NCI-H187 treated with DMSO at 0.1 percent for 48 hours (cell line): ENCODE measurements at places on chromosomes 16 and 17.

DNA sequence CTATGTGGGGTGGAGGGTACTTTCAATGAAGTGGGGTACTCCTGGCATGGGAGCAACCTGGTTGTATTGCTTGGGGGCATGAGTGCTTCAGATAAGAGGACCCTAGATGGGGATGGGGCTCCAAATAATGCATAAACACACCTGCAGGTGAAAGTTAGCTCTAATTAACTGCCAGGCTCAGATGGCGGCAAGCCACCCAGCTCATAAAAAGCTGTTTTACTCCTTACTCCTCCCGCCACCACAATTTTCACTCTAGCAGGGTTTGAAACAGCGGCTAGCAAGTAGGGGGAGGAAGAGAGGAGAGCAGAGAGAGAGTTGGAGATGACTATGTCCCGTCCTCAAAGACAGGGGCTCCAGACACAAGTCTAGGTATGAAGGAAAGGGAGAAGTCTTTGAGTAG is 117.7 kb upstream of the WSCD1 start:
- no peak for DNase-seq

DNA sequence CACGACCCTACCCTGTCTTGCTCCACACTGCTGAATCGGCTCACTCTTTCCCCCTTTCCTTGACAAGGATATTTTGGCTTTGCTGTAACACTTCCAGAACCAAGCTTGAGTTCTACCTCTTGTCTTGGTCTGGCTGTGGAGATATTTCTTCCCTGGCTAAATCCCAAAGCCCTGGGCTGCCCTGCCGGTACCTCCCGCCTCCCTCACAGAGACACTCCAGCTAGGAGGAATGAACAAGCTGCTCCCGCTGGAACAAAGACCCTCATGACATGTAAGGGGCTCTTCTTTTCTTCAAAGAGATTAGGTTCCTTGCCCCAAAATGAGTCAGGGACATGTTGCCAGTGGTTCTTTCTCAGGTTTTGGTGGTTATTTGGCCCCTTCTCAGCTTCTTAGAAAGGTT is 10.8 kb downstream of the INPP5K start:
- no peak for DNase-seq

DNA sequence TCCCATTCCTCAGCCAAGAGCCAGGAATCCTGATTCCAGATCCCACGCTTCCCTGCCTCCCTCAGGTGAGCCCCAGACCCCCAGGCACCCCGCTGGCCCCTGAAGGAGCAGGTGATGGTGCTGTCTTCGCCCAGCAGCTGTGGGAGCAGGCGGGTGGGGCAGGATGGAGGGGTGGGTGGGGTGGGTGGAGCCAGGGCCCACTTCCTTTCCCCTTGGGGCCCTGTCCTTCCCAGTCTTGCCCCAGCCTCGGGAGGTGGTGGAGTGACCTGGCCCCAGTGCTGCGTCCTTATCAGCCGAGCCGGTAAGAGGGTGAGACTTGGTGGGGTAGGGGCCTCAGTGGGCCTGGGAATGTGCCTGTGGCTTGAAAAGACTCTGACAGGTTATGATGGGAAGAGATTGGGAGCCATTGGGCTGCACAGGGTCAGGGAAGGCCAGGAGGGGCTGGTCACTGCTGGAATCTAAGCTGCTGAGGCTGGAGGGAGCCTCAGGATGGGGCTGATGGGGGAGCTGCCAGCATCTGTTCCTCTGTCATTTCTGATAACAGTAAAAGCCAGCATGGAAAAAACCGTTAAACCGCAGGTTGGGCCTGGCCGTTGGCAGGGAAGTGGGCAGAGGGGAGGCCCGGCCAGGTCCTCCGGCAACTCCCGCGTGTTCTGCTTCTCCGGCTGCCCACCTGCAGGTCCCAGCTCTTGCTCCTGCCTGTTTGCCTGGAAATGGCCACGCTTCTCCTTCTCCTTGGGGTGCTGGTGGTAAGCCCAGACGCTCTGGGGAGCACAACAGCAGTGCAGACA is at the start of gene SPN:
Gene SPN (plus strand): TSS at position 232 of the 791 bp plus-strand sequence. CDS start 482 bp downstream, at position 714.
- no peak for DNase-seq

DNA sequence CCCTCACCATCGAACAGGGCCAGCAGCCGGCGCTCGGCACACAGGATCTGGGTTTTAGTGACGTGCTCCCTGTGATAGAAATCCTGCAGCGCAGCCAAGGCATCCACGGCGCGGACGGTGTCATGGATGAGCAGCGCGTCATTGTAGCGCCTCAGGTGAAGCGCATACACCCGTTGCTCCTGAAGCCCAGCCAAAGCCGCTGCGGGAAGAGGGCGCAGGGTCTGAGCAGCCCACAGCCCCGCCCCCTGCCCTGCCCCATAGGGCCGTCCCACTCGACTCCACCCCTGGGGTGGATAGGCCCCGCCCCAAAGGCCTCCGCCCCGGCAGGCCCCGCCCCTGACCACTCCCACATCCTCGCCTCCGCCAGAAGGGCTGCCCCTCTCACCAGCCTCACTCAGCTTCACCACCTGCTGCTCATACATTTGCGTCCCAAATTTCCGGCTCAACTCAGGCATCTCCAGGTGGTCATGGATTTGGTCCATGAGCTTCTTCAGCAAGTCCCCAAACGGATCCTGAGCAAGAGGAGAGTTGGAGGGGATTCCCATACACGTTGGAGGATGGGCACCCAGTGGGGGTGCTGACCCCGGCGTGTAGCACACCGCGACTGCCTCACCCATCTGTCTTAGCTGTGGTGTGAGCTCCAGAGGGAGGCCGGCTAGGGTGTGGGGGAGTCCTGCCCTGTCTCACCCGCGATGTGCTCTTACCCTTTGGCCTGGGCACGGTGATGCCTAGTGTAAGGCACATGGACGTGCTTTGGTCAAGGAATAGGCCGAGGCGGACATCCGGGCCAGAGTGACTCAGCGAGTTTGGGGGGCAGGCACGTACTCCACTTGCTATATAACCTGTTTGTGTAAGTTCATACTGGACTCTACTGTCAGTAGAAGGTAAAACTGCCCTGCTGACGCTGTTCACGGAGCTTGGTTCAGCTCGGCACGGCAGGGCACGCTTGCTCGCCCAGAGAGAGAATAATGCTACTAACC is 4.6 kb downstream of the DHX58 start:
- DNase-seq = peak; percentile 48

GRCh38 chr16:22007509-22008214 is at the start of gene MOSMO:
TSS of gene MOSMO (plus strand) at chr16:22008111. CDS start at chr16:22008302, 191 bp downstream.
- no peak for DNase-seq

DNA sequence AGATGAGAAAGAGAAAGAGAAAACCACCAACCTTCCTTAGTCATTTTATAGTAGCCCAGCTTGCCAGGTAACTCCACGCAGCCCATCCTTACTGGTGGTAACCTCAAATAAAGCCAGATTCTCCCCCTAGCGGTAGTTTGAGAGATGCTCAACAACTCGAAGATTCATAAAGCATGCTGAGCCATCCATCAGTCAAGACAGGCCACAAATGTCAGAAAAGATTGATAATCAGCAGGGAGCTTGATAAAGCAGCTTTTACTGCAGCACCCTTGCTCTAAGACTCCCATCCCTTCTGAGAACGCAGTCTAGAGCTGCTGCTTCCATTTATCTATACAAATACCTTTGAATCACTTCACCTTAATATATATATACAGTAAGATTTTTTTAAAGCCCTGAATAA is 451.5 kb upstream of the HSBP1 start:
- peak; percentile 1 for DNase-seq

DNA sequence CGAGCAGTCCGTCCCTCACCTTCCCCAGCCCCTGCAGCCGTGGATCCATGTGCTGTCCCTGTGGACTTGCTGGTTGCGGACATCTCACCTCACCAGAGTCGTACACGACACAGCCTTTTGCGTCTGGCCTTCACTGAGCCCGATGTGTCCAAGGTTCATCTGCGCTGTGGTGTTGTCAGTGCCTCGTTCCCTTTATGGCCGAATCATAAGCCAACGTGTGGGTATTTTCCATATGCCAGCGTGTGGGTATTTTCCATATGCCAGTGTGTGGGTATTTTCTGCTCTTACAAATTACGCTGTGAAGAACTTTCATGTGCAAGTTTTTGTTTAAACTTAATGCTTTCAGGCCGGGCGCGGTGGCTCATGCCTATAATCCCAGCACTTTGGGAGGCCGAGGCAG is 31.6 kb downstream of the TBCD start:
- no peak for DNase-seq

DNA sequence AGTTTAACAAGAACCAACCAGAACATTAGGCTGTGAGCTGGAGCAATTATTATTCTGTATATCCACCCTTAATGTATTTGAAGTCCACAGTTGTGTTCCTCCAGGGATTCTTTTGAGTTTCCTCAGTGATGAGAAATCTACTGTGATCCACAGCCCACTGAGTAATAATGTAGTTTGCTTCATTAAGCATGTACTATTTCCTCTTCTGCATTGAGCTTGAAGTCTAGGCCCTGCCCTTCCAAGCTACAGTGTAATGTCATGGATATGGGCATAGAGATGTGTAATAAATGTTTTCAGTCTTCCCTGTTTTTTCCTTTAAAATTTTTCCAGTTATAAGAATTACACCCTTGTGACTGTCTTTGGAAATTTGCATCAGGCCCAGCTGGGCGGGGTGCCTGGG is 36.4 kb upstream of the SLC12A3 start:
- no peak for DNase-seq

DNA sequence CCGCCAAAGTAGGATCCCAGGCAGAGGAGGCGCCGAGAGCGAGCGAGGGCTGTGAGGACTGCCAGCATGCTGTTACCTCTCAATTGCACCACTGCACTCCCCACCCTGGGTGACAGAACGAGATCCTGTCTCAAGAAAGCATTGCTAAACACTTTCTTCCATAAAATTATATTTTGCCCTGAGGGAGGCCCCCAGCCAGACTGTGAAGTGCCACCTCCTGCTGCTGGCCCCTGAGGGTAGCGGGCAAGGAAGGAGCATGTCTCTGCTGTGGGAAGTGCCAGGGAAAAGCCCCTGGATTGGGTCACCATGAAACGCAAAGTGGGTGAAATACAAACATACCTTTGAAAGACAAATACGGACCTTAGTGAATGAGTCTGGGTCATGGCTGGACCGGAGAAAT is 78.0 kb upstream of the AMZ2 start:
- DNase-seq = no peak

DNA sequence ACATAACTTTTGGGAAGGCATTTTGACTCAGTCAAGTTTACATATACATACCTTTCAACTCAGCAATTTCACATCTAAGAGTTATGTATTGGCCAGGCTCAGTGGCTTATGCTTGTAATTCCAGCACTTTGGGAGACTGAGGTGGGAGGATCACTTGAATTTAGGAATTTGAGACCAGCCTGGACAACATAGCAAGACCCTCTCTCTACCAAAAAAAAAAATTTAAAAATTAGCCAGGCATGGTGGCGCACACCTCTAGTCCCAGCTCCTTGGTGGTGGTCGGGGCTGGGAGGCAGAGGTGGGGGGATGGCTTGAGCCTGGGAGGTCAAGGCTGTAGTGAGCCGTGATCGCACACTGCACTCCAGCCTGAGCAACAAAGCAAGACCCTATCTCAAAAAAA is 79.3 kb downstream of the AATF start:
- no peak for DNase-seq

DNA sequence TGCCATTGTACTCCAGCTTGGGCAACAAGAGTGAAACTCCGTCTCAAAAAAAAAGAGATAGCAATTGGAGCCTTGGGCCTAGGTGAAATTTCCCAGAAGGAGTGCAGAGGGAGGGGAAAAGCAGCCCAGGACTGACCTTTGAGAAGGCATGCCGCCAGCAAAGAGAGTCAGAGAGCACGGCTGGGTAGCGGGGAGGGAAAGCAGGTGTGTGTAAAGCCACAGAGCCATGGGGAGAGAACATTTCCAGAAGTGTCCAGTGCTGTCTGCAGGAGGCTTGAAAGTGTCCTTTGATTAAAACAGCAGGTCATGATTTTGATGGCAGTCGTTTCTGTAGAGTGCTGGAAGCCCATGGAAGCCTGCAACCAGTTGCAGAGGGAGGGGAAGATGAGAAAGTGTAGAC is 8.1 kb downstream of the C16orf54 start:
- DNase-seq = no peak

- DNase-seq = no peak
Observed at GRCh38 chr17:74530831-74531150, 484 bp downstream of the CD300LB start.

DNA sequence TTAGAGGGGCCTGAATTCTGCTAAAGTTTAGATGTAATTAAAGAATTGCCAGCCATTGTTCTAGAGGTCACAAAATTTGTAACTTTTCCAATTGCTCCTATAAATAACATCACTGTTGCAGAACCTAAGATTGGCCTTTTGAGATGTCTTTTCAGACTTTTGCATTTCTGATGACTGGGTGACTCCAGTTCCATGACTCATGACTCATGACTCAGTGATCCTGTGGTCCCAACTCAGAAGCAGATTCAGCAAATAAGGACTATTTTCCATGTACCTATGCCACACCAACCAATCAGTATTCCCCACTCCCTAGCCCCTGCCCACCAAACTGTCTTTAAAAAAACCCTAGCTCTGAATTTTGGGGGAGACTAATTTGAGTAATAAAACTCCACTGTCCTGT is 740.9 kb downstream of the CDH8 start:
- no peak for DNase-seq

GRCh38 chr16:81774348-81774747 is 4.7 kb upstream of the PLCG2 start:
- DNase-seq = no peak

DNA sequence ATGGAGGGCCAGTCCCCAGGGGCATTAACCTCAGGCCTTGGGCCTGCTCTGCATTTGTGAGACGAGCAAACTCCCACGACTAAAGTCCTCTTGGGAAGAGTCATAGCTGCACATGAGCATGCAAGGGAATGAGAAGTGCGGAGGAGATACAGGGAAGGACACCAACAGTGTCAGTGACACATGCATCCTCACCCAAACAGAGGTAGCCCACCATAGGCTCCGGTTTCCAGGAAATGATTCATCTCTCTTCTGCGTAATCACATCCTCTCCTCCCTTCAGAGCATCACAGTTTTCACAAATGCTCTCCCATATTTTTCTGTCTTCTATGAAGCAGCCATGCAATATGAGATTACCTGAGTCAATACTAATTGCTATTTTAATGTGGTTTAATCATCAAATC is 725.7 kb upstream of the GOT2 start:
- DNase-seq = no peak

DNA sequence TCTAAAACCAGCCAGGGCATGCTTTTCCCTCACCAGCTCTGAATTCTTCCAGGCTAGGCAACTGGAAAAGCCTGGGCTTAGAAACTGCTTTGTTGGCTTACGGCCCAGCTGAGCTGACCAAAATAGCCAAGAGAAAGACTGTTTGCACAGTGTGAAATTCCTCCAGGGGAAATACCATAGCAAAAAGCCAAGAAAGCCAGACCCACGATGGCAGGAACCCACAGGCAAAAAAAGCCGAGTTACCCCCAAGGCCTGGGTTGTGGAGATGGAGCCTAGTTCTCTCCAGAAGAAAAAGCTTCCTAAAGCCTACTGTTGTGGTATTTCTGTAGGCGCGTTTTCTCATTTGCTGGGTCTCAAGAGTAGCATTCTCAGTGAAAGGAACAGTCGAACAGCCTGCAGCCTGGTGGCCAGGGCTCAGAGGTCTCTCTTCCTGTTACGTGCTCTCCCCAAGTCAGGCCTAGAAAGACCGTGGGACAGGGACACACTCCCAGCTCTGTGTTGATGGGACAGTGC is 9.2 kb downstream of the SP2 start:
- DNase-seq = no peak

DNA sequence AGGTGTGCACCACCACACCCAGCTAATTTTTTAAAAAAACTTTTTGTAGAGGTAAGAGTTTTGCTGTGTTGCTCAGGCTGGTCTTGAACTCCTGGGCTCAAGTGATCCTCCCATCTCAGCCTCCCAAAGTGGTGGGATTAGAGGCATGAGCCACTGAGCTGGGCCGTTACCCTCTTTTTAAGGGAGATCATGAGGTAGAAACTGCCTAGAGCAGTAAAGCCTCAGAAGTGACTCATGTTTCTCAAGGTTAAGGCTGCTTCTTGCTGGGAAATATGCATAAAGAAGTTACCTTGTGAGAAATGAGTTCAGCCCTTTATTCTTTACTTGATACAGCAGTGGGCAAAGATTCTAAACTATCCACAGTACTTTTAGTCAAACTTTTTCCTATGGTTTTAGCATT is 38.2 kb downstream of the GRB2 start:
- no peak for DNase-seq
